Stimulated activated CD4-positive, alpha-beta T cell treated with anti-CD3 and anti-CD28 coated beads, Interleukin-15, amount 100 ng/mL, for 48 hours (primary cell): ENCODE measurements at places on chromosomes 16 and 17.

GRCh38 chr17:1047177-1047878 is 50.4 kb downstream of the TIMM22 start:
- no peak for DNase-seq

DNA sequence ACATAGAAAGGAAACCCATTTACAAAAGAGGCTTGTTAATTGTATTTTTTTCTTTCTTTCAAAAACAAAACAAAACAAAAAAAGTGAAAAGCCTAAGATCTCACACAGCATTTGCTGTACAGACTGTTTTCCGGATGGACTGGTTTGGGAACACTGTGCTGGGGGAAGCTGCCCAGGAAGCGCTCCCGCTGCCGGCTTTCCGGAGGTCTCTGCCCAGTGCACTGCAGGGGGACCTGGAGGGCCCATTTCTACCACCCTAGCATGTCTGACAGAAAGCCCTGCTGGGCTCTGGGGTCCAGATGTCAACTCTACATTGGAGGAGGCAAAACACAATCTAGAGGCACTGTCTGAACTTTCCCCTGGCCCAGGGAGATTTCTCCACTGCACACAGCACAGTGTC is 26.3 kb upstream of the CLEC18B start:
- DNase-seq: no peak

DNA sequence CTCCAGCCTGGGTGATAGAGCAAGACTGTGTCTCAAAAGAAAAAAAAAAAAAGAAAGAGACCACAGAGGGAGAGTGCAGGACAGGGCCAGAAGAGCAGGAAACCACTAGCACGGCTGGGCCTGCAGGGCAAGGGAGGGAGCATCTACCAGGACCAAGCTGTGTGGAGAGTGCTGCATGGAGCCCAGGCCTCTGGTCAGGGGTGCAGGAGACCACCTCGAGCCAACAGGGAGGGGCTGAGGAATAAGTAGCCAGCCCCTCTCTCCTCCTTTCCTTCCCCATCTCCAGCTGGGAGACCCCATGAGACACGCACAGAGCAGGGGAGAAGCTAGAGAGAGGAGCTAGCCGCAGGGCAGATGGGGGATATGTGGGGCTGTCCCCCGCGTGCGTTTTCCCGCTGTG is 67.0 kb upstream of the DNAH17 start:
- DNase-seq: no peak

GRCh38 chr16:56994311-56994710 is 5.0 kb downstream of the NLRC5 start:
- no peak for DNase-seq

GRCh38 chr16:73237601-73238000 is 189.7 kb upstream of the ZFHX3 start:
- no peak for DNase-seq
